Hippocampal formation (tissue), 2 donors: ENCODE measurements at places on chromosomes 3 and 15.

GRCh38 chr3:121768452-121768851, 18.9 kb upstream of the GOLGB1 start:
- no peak for DNase-seq

DNA sequence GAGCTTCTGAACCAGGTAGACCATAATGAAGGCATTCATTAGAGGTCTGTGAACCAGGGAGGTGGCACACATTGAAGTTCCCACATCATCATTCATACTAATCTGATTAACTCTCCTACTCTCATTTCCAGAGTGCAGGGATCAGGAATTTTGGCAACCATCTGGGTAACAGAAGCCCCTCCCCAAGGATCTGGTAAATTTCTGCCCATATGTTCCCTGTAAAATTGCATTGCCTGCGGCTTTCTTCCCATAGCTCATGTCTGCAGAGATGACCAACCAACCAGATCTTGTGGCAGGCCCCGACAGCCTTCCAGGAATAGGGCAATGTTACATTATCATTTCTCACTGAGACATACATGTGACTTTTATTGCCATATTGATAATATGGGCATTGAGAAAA, 111.4 kb upstream of the CHL1 start:
- DNase-seq, result no peak

DNA sequence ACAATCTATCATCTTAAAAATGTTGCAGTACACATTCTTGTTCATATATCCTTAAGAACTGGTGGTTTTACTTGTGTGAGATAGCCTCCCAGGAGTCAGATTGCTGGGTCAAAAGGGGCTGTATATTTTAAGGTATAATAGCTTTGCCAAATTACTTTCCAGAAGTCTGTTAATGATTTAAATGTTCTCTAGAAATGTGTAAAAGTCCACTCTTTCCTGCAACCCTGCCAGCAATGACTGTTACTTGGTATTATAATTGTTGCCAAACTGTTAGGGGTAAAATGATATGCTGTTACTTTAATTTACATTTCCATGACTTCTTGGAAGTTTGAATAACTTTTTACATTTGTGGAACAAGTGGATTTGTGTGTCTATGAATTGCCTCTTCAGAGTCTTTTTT, 170.8 kb downstream of the SLC9A9 start:
- no peak for DNase-seq

DNA sequence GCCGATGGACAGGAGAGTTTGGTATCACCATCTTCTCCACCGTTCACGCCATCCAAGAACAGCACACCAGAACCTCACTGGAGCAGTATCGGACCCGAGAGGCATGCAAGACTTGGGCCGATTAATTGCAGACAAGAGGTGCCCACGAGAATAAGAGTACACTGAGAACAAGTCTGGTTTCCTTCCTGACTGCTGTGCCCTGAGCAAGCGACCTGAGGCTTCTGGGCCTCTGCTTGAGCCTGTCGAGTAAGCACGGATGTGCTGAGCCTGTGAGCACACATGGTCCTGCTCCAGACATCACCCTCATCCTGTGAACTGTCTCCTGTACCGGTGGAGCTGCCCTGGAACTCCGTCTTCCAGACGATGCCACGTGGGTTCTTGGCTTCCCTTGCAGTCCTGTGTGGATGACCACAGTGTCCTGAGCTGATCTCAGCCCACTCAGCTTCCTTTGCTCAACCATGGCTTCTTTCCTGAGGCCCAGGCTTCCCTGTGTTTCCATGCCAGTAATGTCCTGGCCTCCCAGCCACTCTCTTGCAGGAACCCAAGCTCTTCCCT, 34.3 kb upstream of the SNRPA1 start:
- DNase-seq, result no peak

- DNase-seq, result no peak
These were observed 153.3 kb downstream of the ECT2 start for GRCh38 chr3:172903642-172904320.

GRCh38 chr3:183527428-183528379, 27.8 kb downstream of the KLHL6 start:
- DNase-seq, result no peak

- no peak for DNase-seq
These were observed 134.3 kb upstream of the LRRN1 start for GRCh38 chr3:3664935-3665334.

DNA sequence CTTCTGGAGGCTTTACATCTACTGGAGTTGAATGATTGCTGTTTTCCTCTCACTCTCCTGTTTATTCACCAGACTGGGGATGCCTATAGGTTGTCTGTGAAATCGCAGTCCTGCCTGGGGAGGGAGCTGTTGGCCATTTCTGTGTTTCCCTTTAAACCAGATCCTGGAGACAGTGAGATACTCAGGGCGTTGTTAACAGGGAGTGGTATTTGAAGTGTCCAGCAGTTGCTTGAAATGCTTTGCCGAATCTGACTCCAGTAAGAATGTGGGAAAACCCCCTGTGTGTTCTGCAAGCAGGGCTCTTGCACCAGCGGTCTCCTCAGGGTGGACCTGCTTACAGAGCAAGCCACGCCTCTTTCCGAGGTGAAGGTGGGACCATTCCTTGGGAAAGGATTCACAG, 4.3 kb upstream of the LRRK1 start:
- DNase-seq, result no peak

GRCh38 chr15:86743283-86743903, 663.7 kb downstream of the AGBL1 start:
- no peak for DNase-seq

DNA sequence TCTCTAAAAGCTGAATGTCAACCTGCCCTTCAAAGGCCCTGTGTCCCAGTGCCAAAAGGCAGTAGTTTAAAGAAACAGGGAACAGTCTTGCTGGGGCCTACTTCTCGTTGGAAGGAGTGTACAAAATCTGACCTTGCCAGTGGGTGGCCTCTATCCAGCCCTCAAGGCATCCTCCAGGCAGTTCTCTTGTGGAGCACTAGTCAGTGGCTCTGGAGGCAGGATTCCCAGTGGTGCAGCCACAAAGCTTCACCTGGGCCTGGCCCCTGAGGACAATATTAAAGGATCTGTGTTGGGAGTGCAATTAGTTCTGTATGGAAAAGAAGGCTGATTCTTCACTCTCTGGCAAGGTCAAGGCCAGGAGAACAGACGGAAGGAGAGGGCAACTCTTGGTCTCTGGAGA, 237.8 kb upstream of the ADAMTS9 start:
- no peak for DNase-seq

GRCh38 chr3:50649451-50649931, 25.2 kb upstream of the DOCK3 start:
- DNase-seq, result peak; percentile 47

DNA sequence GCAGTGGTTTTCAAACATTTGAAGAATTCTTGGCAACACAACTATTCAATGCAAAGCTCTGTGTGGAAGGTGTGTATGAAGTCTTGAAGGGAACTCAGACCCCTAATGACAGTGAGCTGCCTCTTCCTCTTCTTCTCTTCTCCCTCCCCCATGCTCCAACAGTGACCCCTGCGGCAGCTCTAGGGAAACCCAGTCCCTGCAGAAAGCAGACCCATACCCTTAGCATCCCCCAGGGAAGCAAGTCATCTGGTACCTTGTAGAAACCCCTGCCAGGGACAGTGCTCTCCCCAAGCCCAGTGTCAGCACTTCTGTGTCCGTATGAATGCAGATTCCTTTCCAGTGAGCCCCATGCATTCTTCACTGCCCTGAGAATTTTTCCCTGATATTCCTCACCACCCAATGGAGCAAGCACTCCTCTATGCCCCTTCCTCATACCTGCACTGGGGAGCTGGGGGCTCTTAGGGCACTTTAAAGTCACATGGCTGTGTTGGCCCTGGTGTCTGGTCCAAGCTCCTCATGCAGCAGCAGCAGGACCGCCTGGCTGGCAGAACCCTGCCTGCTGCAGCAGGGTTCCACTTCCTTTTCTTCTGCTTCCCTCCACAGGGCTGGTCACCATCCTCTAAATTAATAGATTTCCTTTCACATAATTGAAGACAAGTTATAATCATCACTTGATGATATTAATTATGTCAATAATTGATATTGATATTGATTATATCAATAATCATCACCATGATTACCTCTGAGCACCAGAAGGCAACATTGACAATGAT, 442.5 kb downstream of the EPHB1 start:
- DNase-seq, result no peak

GRCh38 chr15:64503197-64503596, 42.8 kb downstream of the ZNF609 start:
- no peak for DNase-seq

DNA sequence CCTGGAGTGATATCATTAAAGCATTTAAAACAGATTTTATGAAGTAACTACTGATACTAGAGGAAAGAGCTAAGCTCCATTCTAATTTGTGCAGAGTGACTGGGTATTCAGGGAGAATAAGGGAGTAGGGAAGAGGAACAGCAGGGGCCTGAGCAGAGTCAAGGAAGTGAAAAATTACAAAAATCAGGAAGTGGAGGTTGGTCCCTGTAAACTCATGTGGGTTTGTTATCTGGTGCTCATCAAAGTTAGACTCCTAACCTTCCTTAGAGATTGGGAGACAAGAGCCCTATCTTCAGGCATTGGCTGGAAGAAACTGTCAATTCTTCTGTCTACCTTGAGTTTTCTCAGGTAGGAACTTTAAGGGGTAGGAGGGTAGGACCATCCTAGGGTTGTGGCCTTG, 82.5 kb downstream of the NEK11 start:
- DNase-seq, result no peak

DNA sequence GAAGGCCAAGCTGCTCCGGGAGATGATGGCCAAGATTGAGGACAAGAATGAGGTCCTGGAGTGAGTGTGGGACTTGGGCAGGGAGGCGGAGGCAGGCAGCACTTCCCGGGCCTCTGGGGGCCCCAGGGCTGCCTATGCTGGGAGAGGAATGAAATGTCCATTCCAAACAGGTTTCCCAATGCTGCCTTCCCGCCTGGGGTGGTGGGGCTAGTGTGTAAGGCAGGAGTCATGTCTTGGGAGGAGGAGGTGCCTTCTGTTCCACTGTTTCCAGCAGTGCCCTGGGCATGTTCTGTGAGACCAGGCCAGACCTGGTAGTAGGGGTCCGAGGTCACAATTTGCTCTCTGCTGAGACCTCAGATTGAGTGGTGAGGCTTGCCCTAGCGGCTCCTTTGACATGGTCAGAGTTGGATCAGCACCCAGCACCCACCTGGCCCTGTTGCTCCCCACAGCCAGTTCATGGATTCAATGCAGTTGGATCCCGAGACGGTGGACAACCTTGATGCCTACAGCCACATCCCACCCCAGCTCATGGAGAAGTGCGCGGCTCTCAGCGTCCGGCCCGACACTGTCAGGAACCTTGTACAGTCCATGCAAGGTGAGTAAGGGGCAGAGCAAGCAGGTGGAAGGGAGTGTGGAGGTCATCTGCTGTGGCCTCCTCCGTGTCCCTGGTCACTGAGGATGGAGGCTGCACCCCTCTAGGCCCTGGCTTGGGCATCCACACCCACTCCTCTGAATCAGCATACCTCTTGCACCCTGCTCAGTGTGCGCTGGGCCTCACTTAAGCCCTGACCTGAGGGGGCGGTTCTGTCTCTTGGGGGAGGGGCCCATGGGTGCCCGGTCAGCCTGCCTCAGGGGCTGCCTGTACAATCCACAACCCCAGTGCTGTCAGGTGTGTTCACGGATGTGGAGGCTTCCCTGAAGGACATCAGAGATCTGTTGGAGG, 27.3 kb downstream of the PTPN23 start:
- no peak for DNase-seq

GRCh38 chr3:153293265-153293664, 131.2 kb downstream of the RAP2B start:
- no peak for DNase-seq
